Tongue (tissue), 3 donors: ENCODE measurements at places on chromosomes 11 and 22.
A peak's percentile ranks its signal among the peaks of the same experiment; 100 is the strongest.

GRCh38 chr22:32534252-32535235 lies 59.9 kb downstream of the FBXO7 start:
- DNase-seq: no peak

- no peak for DNase-seq
Measured at GRCh38 chr22:20439928-20440575, 2.4 kb upstream of the SCARF2 start.

- peak; percentile 75 for DNase-seq
Measured at GRCh38 chr22:37464181-37464580, 22.0 kb downstream of the MFNG start.

- no peak for DNase-seq
Measured at GRCh38 chr11:74685905-74686304, 45.3 kb downstream of the CHRDL2 start.

DNA sequence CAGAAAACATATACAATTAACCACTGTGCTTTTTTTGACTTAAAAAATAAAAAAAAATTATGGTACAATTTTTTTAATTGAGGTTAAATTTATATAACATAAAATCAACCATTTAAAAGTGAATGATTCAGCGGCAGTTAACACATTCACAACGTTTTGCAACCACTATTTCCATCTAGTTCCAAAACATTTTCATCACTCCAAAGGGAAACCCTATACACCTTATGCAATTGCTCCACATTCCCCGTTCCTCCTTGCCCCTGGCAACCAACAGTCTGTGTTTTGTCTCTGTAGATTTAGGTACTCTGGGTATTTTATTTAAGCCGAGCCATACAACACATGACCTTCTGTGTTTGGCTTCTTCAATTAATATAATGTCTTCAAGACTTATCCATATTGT lies 15.3 kb downstream of the DDI1 start:
- DNase-seq: no peak

GRCh38 chr11:12008790-12009616 lies 577 bp upstream of the DKK3 start:
- DNase-seq: peak; percentile 81

DNA sequence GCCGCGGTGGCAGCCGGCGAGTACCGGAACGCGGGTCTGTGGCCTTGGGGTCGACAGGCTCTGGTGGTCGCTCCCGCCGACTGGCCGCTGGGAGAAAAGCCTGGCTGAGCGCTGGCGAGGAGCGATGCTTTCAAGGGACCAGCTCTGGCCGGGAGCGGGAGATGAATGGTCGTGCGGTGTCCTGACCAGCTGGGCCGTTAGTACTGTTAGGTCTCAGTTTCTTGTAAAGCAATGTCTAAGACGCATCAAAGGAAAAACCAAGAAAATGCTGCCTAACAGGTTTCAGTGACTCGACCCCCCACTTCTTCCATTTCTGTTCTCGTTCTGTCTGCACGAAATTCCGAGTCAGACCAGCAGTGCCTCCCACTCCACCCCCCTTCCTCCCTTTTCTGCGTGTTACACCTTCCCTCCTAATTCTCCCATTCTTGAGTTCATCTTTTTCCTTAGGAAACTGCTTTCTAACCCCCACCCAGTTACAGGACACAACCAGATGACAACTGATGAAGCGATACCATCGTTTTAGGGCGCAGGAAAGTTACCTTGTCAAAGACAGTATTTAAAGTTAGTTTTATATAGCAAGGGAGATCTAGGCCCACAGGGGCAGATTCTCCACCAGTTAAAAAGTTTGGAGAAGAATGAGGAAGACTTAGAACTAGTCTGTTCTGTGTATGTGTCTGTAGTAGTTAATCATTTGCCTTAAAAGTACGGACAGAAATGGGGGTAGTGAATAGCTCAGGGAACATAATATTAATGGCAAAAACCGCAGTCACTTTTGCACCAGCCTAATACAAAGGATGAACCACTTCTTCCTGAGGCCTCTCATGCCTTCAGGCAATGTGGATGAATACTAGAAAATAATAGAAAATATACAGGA lies 1.0 kb downstream of the CUL5 start:
- DNase-seq: peak; percentile 12

DNA sequence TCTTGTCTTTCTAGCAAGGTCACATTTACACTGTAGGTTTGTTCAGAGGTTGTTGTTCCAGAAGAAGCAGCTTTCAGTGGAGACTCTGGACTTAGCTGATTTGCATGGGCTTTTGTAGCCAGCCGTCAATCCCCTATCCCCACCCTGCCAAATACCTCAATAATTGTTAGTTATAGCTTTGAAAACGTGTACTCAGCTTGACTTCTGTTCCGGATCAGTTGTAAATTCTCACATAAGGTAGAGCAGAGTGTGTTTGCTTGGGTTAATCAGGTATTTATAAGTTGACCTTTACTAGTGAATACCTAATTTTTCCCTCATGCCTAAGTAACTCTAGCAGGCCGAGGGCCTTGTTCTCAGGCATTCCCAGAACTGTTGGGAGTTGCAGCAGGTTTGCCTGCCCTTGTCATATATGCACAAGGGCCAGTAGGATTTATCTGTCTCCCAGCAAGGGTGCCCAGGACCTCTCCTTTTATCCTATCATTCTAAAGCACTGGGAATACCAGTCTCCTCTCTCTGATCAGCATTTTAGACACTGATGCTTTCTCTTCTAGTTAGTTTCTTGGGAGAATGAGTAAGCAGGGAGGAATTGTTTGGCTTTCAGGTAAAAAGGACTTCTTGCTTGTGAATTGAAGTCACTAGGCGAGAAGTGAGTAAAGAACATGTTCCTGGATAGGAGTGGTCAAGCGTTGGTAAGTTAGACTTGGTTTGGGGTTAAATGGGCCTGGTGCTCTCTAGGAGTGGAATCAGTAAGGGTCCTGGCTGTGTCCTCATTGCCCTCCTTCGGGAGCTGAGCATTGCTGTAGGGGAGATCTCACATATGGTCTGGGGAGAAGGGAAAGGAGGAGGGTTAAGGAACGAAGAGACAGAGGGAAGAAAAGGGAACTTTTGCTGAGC lies 22.1 kb downstream of the STIM1 start:
- no peak for DNase-seq

DNA sequence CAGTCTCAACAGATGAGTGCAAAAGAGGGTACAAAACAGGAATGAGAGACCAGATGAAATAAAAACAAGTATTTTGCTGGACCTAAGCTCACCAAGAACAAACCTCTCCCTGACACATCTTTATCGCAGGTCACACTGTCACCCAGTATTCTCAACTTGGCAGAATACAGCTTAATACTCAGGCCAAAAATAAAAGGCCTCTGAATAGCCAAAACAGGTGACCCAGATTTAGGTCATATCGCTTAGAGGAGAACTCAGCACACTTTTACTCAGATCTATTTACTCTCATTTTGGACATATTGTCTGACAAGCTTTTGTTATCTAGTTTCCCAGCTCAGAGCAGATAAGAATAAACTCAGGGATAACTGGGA lies 216.9 kb upstream of the SYN3 start:
- no peak for DNase-seq

- no peak for DNase-seq
Measured at GRCh38 chr22:38829485-38829884, 14.3 kb downstream of the NPTXR start.

- no peak for DNase-seq
Measured at GRCh38 chr11:88104408-88104807, 70.8 kb downstream of the RAB38 start.

GRCh38 chr22:24053481-24054226 lies 42.5 kb downstream of the CABIN1 start:
- DNase-seq: no peak

- peak; percentile 61 for DNase-seq
Measured at GRCh38 chr11:125356797-125357196, 139.3 kb downstream of the FEZ1 start.

DNA sequence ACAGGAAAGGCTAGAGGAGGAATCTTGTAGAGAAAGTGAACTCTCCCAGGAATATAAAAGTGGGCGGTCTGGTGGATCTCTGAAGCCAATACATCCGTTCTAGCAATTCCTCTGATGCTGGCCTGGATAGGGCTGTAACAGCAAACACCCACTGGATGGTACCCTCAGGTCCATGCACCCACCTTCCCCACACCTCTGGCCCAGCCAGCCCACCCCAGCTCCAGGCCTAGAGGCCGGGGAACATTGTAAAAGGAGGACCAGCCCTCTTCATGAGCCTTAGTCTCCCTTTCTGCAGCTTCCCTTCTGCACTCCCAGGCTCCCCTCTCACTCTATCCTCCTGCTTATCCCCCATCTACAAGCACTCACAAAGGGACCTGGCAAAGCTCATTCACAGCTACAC lies 443.9 kb downstream of the BUD13 start:
- no peak for DNase-seq

GRCh38 chr11:101721270-101721669 lies 137.5 kb upstream of the TRPC6 start:
- no peak for DNase-seq

DNA sequence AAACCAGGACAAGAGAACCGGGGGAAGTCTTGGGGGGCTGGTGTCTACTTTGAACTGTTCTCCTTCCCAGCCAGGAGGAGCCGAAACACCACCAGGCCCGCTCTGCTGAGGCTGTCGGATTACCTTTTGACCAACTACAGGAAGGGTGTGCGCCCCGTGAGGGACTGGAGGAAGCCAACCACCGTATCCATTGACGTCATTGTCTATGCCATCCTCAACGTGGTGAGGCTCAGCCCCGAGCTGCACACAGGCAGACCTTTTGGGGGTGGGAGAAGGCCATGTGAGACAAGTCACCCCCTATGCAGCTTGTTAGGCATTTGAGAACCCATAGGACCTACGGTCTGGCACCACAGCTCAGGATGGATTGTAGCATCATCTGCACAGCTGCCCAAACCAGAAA lies 2.8 kb downstream of the HTR3A start:
- DNase-seq: no peak

GRCh38 chr11:33399421-33399820 lies 142.2 kb downstream of the HIPK3 start:
- DNase-seq: no peak

DNA sequence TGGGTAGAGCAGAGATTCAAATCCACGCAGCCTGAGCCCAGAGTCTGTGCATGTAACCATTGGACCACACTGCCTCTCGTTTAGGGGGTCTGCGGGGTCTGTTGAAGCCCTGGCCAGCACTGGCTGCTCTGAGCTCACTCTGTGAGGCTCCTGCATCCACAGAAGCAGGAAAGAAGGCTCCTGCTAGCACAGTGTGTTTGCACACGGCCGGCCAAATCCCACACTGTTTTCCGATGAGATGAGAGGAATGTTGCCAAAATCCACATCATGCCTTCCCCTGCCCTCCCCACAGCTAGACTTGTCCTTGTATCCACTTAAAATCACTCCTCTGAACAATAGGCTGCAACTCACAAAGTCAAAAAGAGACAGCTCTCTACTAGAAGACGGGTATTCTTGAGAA lies 10.6 kb upstream of the SLC22A12 start:
- DNase-seq: peak; percentile 72

- DNase-seq: peak; percentile 47
Measured at GRCh38 chr22:38862375-38863329, 9.4 kb downstream of the CBX6 start.

GRCh38 chr11:78150346-78150745 lies 10.9 kb upstream of the ALG8 start:
- no peak for DNase-seq

- DNase-seq: no peak
Measured at GRCh38 chr11:28257761-28258160, 149.6 kb downstream of the METTL15 start.

DNA sequence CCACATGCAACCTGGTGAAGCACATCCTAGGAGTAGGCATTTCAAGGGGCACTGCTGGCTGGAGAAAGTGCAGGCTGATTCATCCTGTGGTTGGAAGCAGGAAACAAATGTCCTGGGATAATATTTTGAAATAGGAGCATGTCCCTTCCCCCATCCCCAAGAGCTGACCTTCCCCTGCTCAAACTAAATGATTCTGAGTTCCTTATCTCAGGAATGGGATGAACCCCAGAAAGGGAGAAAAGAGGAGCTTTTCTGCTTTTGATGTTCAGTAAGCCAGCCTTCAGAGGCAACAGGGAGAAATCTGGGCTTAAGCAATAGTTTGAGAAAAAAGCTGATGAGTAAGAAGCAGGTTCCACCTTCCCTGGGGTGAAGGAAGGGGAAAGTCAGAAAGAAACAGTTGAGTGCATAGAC lies 19.5 kb upstream of the SPON1 start:
- DNase-seq: no peak

GRCh38 chr11:34459507-34460162 lies 20.9 kb downstream of the CAT start:
- DNase-seq: no peak

DNA sequence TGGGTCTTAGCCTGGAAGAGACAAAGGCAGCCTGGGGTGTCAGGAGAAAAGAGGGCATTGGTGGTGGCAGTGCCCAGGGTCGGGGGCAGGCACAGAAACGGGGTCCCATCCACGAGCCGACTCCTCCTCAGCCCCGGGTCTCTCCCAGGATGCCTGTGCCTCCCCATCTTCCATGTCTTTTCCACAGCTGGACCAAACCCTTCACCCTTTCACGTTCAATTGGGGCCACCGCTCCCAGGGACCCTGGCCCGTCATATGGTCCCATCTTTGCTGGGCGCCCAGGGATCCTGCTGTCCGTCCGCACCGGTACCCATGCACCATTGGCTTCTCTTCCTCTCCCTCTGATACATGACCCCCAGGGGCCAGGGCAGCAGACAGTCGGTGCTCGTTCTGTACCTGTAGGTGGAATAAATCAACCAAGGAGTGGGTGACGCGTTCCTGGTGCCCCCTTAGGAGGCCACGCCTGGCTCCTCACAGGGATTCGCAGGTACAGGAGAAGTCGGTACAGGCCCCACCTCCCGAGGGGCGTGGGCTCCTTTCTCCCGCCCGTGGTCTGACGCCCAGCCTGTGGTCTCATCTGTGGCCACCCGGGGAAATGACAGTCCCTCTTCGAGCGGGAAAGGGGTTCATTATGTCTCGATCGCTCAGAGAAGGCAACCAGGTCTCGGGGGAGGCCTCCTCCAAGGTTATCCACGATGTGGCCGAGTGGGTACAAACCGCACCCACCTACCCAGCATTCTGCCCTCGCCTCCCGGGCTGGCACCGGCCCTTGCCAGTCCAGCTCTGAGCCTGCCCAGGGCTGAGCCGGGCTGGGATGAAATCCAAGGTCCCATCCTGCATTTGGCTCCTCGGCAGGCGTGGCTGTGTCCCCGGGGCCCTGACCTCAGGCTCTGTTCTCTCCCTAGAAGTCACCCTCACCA lies 1493.6 kb downstream of the BRD1 start:
- no peak for DNase-seq

GRCh38 chr11:22807855-22808570 lies 21.6 kb downstream of the SVIP start:
- DNase-seq: peak; percentile 10

- no peak for DNase-seq
Measured at GRCh38 chr22:37218771-37219411, 6.6 kb upstream of the SSTR3 start.

DNA sequence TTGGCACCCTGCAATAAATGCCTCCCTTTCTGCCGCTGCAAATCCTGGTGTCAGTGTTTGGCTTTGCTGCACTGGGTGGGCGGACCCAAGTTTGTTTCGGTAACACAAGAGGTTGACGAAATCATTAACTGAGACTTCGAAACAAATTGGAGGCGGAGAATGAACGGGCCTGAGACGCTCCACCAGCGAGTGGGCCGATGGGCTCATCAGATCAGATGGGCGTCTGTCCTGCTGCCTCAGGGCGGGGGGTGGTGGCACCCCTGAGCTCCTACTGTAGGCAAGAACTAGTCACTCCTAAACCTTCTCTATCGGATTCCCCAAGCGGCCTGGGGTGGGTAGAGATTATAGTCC lies 918 bp upstream of the CAPN5 start:
- peak; percentile 59 for DNase-seq

- DNase-seq: no peak
Measured at GRCh38 chr11:64934682-64935358, 873 bp downstream of the GPHA2 start.

- DNase-seq: no peak
Measured at GRCh38 chr11:62580959-62581715, 7.4 kb upstream of the EEF1G start.

GRCh38 chr11:62909107-62909894 lies 11.9 kb downstream of the CHRM1 start:
- DNase-seq: peak; percentile 89
